ENCODE measurements at places on chromosomes 1 and 21. TPM values are rescaled to one million over a fixed set of nuclear protein-coding genes. Genes with fewer than 3 reads are reported as not detected.

The NBPF10 gene
- 3.4 TPM for total RNA-seq

The CFHR2 gene
- not detected for total RNA-seq

The RGSL1 gene
- not detected for total RNA-seq

The THEM5 gene
- total RNA-seq: not detected

The FAM43B gene
- 0.10 TPM for total RNA-seq

DNA sequence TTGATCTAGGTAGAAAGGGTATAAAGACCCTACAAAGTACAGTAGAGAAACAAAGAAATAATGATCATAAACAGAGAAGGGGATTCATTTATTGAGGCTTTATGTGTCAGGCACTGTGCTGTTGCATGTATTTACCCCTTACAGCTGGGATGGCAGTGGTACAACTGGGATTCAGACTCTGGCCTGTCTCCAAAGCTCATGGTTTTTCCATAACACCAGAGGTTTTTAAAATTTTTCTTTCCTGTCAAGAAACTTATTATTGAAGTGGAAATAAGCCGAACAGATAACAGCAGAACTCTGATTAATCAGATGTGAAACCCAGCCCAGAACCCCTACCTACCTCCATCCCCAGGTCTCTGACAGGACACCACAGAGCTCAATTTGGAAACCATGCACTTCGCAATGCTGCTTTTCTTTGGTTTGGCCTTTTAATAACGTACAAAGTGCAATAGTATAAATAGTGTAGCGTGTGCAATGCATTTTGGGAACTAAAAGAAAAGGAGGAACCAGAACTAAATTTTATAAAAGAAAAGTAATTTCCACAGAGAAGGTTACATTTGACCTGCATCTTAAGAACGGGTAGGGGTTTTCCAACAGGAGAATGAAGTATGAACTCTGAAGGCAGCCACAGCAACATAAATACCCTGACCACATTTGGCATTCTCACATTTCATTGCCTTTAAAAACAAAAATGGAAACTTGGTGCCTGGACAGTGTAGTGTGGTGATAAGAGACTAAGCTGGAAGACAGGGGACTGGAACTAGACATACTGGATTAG, 92.0 kb upstream of the S1PR1 start:
- H3K27me3 ChIP-seq: no peaks in the 10 kb centered on the region
- DNase-seq: no peak
- H3K4me1 ChIP-seq: peaks cover 5% of the 10 kb centered on the region

GRCh38 chr1:88731475-88732269, 47.6 kb downstream of the PKN2 start:
- peaks cover 31% of the 10 kb centered on the region for H3K36me3 ChIP-seq
- H3K4me1 ChIP-seq: peaks cover 10% of the 10 kb centered on the region
- no peak for DNase-seq

DNA sequence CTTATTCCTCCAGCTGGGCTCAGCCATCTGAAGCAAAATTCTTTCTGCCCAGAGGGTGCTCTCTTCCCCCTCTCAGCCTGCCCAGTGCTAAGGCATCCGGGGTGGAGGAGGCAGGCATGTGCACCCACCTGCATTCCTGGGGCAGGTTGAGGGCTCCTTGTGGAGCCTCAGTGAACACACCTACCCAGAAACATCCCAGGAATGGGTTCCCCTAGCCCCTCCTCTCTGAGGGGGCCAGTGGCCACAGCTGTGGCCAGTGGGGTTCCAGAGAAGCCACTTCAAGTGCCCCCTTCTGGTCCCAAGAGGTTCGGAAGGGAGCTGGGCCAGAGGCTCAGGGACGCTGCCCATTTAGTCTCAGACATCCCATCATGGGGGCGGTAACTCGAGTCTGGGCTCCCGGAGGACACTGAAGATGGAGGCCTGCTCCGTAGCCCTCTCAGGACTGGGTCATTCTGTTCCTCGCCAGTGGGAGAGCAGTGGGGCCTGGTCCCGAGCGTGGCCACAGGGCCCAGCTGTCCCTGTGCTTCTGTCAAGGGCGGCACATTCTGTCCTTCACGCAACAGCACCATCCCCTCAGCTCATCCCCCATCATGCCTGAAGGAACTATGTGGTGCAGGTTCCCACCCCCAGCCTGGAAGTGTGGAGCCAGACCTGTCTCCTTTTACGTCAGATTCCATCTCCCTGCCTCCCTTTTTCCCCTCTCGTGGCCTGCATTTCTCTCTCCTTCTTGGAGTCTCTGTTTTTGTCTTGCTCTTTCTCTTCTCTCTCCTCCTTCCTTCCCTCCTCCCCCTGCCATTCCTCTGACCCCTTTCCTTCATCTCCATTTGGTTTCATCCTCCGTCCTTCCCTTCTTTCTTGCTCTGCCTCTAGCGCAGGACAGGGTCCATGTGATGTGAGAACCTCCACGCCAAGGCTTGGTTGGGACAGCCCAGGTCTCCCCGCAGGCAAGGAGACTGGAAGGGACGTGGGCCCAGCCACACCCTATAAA, 49.6 kb upstream of the KDM4A start:
- H3K4me3 ChIP-seq: no peak overlapping the region
- peaks cover 13% of the 10 kb centered on the region for H3K36me3 ChIP-seq
- no peak for DNase-seq
- peaks cover 28% of the 10 kb centered on the region for H3K4me1 ChIP-seq

DNA sequence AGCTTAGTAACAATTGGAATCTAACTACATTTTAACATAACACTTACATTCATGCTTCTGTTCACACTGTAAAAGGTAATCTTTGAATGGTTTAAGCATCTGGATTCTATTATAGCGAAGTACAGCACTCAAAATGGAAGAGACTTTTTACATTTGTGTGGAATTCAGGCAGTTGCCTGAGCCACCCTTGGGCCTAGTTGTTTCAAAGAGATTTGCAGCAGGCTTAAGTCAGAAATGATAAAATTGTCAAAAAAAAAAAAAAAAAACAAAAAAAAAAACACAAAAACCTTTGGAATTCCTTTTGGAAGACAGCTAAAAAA, 199.9 kb downstream of the LYPLAL1 start:
- H3K27ac ChIP-seq: no peak overlapping the region
- H3K36me3 ChIP-seq: no peaks in the 10 kb centered on the region
- H3K4me3 ChIP-seq: no peak overlapping the region
- peaks cover 6% of the 10 kb centered on the region for H3K4me1 ChIP-seq

DNA sequence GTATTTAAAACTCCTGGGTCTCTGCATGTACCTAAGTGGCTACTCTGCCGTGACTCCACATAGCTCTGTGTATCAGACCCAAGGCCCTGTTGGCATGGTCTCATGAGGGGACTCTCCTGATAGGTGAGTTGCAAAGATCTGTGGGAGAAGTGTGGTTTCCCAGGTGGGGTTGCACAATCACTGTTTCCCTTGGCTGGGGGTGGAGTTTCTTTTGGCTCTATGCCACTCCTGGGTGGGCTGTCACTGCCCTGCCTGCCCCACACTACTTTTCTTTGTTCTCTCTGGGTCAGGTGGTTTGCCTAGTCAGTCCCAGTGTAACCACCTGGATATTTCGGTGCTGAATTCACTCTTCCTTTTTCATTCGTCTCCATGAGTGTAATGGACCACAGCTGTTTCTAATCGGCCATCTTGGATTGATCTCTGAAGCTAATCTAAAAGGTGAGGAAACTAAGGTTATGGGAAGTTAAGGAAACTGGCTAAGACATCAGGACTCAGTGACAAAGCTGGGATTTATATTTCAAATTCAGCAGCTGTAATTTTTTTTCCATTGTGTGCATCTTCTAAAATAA, 97.1 kb upstream of the CACYBP start:
- DNase-seq: no peak
- H3K27ac ChIP-seq: no peak overlapping the region
- H3K27me3 ChIP-seq: no peaks in the 10 kb centered on the region
- H3K36me3 ChIP-seq: peaks cover 47% of the 10 kb centered on the region
- H3K4me1 ChIP-seq: peaks cover 8% of the 10 kb centered on the region

GRCh38 chr1:59997479-59998115, 71.0 kb upstream of the CYP2J2 start:
- peaks cover 9% of the 10 kb centered on the region for H3K4me1 ChIP-seq
- no peak for DNase-seq
- no peak overlapping the region for H3K4me3 ChIP-seq
- H3K27ac ChIP-seq: no peak overlapping the region
- H3K36me3 ChIP-seq: no peaks in the 10 kb centered on the region
- no peaks in the 10 kb centered on the region for H3K27me3 ChIP-seq

GRCh38 chr1:248886237-248886895, 19.7 kb upstream of the PGBD2 start:
- H3K27me3 ChIP-seq: no peaks in the 10 kb centered on the region
- H3K4me1 ChIP-seq: peaks cover 15% of the 10 kb centered on the region
- H3K27ac ChIP-seq: no peak overlapping the region
- no peaks in the 10 kb centered on the region for H3K36me3 ChIP-seq
